ENCODE measurements at places on chromosomes 13 and 19.
A peak's percentile ranks its signal among the peaks of the same experiment; 100 is the strongest.

GRCh38 chr19:57245066-57245465 lies 4.6 kb downstream of the ZNF805 start:
- no peak for DNase-seq

DNA sequence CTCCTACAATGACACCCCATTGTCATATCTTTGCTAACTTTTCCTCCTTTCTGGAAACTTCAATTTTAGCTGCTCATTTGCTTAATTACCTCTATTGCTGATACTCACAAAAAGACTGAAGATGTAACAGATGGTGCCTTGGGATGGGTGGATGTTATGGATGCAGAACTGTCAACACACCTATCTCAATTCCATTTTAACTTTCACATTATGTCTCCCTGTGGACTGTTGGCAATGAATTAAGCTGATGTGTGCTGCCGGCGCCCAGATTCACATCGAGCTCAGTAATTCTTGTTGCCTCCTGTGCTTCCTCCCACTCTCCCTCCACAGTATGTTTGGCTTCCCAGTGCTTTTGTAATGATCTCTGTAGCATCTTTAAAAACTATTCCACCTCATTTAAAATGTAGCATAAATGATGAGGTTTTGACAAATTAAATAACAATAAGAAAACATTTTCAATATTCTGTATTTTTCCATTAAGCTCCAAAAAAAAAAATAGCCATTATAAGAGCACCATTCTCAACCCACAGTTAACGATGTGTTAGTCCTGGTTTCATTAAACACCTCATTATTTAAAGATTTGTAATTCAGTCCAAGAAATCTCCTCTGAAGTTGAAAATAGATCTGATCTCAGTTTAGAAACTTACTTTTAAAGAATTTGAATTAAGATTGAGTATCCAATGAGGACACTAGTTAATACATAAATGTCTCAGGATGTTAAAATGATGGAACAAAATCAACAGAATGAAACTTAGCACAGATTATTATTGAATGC lies 99.9 kb upstream of the FAM216B start:
- DNase-seq: no peak

GRCh38 chr13:111926501-111927180 lies 140.3 kb upstream of the SOX1 start:
- no peak for DNase-seq

DNA sequence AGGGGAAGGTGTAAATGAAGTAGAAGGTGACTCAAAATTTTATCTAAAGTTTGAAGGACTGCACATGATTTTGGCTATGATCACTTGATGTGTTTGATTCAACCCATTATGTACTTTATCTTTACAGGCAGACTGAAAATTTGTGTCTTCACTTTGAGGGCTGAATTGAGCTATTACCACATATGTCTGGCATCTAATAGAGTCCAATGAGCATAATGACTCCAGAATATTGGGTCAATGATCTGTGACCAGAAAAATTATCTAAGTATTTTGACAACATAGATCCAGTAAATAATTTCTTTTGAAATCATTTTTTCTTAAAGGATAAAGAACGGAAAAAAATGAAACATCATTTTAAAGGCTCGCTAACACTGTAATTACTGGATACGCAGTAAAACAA lies 2810.0 kb downstream of the PCDH9 start:
- no peak for DNase-seq

DNA sequence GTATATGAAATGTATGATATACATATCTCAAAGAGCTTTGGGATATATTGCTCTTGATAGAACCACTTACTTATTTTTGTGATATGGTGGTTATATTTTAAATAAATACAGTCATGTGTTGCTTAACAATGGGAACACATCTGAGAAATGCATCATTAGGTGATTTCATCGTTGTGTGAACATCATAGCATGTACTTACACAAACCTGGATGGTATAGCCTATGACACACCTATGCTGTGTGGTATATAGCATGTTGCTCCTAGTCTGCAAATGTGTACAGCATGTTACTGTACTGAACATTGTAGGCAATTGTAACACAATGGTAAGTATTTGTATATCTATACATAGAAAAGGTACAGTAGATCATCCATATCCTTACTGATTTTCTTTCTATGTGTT lies 7.7 kb downstream of the RB1 start:
- no peak for DNase-seq

DNA sequence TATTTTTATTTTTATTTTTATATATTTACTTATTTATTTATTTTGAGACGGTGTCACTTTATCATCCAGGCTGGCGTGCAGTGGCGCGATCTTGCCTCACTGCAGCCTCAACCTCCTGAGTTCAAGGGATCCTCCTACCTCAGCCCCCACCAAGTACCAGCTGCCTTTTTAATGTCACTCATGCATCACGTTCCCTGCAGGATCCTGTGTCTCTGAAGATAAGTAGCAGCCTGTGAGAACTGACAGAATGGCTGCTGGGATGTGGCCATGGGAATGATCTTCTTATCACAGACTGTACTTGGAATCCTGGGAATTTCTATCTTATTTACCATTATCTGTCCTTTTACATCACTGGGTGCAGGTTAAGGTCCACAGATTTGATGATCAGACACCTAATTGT lies 9.2 kb upstream of the ZNF761 start:
- DNase-seq: no peak

DNA sequence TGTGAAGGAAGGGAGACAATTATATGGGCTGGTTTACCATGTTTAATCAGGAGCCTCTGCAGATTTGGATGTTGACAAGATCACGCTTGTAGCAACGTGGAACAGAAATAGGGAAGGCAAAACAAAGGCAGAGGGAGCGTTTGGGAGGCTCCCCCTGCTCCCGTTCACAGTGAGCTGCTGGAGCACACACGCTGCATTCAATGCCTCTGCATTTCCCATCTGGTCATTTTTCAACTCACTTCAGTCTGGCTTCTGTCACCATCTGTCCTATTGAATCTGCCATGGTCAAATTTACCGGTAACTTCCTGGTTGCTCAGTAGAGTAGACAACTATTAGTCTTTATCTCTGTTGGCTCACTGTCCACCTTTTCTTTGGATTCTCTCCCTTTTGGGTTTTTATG lies 91.0 kb downstream of the NHLRC3 start:
- no peak for DNase-seq

GRCh38 chr19:33804021-33804799 lies 7.5 kb downstream of the KCTD15 start:
- peak; percentile 87 for DNase-seq

DNA sequence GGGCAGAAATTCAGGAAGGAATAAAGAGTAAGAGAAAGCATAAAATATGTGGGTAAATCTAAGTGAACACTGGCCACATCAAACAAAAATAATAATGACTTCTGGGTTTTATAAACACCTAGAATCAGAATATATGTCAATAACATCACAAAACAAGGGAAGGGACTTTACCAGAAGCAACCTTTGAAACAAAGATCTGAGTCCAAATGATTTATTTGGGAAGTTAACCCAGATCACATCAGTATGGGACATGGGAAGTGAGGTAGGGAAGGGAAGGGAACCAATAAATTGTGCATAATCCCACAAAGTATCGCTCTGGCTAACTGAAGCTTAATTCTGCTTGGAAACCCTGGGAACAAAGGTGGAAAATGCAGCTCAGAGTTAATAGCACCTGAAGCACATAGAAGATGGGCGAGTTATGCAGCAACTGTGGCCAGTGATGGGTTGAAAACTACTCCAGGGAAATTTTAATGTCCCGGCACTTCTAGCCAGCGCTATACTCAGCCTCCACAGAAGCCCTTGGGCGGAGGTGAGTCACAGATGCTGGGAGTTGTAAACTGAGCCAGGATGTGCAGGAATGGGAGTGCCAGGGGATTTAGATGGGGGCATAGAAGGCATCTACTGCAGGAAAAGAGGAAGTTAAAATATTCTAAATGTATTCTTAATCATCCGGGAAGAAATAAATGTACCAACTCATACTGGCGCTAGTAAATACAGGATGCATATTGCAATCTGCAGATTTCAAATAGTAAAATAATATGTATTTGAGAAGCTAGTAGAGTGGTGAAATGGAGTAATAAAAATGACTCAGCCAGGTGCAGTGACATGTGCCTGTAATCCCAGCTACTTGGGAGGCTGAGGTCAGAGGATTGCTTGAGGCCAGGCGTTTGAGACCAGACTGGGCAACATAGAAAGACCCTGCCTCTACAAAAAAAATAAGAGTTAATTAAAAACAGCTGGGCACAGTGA lies 34.2 kb upstream of the CEBPG start:
- no peak for DNase-seq

GRCh38 chr13:59112221-59112718 lies 1051.5 kb downstream of the DIAPH3 start:
- DNase-seq: peak; percentile 98

- DNase-seq: no peak
These were observed 7.0 kb downstream of the SBNO2 start for GRCh38 chr19:1166872-1167573.

DNA sequence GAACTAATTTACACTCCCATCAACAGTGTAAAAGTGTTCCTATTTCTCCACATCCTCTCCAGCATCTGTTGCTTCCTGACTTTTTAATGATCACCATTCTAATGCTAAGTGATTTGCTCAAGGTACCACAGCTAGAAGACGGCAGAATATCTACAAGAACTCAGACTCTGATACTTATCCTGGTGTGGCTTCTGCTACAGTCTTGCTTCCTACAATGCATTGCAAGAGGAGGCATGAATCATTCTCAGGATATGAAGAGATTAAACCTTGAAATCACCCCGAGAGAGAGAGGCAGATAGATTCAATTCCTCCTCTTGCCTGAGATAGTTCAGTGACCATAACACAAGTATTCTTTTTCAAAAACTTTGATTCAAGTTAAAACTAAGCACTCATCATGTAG lies 306.4 kb downstream of the TBC1D4 start:
- no peak for DNase-seq

GRCh38 chr19:40663695-40664692 lies 26.5 kb downstream of the NUMBL start:
- no peak for DNase-seq

DNA sequence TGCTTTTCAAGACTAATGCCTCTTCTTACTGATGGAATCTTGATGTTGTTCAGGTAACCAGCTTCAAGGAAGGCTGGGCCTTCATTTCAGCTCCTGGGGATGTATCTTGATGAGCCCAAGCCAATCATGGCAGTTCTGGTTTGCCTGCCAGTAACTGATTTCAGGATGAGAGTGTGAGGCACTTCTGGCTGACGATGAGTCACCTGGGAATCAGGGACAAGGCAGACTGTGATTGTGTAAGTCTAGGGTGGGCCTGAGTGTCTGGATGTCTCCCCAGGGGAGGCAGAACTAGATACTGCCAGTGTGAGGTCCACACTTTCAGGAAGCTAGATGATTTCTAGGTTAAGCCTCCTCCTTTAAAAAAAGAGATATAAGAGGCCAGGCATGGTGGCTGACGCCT lies 77.3 kb upstream of the KL start:
- peak; percentile 20 for DNase-seq

- DNase-seq: no peak
These were observed 766.1 kb upstream of the GPC6 start for GRCh38 chr13:92460479-92460878.

- peak; percentile 81 for DNase-seq
These were observed 10.1 kb downstream of the AP2S1 start for GRCh38 chr19:46840498-46840942.

- no peak for DNase-seq
These were observed 35.7 kb upstream of the TPM4 start for GRCh38 chr19:16040642-16041041.

DNA sequence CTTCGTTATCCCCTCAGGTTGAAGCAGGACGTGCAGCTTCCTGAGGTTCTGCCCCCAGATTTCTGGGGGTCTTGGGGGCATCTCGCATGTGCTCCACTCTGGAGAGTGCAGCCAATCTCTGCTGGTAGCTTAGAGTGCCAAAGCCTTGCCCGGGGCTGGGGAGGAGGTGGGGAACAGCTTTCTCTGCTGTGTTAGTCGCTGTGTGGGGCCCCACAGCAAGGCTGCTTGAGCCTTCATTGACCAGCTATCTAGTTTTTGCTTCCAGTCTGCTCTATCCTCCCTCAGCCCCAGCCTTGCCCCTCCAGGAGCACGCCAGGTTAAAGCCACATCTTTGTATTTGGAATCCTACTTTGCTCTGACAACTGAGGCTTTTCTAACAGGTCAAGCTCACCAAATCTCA lies 32.0 kb upstream of the MEDAG start:
- no peak for DNase-seq

GRCh38 chr19:42392165-42392564 lies 2.1 kb upstream of the CNFN start:
- DNase-seq: no peak

DNA sequence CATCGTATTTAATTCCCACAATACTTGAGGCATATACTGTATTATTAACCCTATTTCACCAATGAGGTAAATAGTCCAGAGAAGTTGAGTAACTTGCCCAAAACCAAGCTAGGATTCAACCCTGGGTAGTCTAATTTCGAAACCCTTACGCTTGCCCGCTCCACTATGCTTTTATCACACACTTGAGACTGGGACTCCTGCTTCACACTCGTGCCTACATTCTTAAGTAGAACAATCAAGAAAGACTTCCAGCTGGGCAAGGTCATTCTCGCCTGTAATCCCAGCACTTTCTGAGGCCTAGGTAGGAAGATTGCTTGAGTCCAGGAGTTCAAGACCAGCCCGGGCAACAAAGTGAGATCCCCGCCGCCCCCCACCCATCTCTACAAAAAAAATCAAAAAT lies 3.6 kb downstream of the ZNF541 start:
- no peak for DNase-seq

DNA sequence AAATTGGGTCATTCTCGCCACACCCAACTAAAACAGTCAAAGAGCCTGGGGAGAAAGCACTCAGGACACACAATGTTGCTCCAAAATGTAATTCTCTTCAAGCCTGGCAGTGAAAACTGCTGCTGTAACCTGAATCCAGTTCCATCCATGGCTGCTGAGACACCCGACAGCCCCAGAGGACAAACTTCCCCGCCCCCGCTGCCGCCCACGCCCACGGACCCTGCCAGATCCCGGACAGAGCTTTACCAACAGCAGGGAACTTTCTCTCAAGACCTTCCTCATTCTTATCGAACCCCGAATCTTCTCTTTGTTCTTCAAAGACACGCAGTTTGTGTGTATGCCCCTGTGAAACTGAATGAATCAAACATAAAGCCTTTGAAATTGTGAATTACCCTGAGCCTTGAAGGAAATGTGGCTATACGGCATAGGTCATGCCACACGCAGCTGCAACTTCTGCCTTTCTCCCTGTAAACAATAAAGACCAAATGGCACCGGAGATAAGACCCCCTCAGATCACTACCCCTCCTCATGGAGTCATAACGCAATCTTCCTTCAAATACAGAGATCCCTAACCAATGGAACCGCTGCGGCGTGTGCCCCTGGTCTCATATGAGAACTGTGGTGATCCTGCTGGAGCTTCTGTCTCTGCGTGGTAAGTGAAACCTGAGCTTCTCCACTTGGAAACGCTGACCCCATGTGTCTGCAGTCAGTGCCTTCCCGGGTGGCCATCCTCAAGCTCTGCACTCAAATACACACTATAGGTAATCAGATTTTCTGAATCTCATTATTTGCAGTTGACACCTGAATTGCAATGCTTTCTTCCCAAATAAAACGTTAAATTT lies 4.8 kb upstream of the LAMP1 start:
- peak; percentile 7 for DNase-seq

DNA sequence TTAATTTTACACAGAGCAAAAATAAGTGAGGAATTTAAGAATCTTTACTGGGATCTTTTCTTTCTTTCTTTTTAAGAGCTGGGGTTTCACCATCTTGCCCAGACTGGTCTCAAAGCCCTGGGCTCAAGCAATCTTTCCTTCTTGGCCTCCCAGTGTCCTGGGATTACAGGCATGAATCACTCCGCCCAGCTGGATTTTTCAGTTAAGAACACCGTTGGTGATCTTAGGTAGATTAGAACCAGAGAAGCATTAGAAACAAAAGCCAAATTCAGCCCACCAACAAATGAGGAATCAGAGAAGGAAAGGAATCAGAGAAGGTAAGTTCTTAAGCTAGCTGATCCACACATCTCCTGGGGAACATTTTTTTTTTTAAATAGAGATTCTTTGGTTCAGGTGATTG lies 34.2 kb downstream of the EPSTI1 start:
- DNase-seq: no peak

Data from fibroblast of the aortic adventitia (primary cell).